Stimulated activated CD4-positive, alpha-beta T cell treated with anti-CD3 and anti-CD28 coated beads, Interleukin-1b, Interleukin-23, amount 100 ng/mL, for 1 hour (primary cell): ENCODE measurements at places on chromosomes 2 and 18.

DNA sequence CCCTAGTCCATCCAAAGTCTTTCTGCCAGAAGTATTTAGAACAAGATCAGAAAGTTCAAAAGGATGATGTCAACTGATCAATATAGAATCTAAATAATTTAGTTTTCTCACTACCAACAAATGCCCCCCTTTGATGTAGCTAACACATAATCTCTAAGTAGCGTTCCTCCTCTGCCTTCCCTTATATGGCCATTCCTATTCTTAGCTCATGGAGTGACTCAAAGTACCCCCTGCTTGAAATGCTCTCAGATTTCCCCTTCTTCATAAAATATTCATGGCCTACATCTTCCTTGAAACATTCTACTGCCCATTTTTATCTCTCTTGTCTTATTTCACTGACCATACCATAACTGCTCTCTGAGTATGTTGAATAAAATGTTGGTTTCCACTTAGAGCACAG, 151.5 kb downstream of the UPP2 start:
- DNase-seq, result no peak

GRCh38 chr18:54702686-54703085, 111.6 kb downstream of the DYNAP start:
- no peak for DNase-seq

DNA sequence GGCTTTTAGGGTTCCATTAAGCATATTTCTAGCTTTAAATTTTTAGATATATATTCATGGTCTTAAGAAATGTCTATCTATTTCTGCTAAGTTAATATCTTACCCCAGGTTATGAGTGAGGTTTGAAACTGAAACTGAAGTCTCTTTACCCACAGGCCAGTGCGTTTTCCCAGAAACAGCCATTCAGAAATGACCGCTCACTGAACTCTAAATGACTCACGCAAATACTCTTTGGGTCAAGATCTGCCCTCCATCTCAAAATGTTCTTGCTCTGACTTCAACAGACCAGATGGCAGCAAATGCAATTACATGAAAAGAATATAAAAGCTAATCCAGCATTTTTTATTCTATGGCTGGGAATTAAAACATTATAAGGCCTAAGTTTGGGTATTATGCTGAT, 315.2 kb downstream of the TDRD15 start:
- no peak for DNase-seq

DNA sequence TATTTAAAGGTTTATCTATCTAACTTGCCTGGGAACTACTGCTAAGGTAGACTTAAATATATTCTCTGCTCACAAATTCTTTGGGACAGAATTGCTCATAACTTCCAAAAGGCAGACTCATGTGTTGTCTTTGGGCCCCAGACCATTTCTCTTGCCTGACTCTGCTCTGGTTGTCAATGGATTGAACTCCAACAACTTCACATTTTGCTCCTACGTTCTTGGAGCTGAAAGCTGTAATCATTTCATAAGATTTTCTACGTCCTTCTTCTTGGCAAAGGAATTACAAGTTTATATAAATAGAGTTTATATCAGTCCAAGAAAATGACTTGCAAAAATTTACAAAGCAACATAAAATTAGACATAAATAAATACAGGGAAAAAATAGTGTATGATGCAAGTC, 32.9 kb upstream of the PPM1B start:
- no peak for DNase-seq

GRCh38 chr2:455913-456312, 168.0 kb upstream of the ALKAL2 start:
- no peak for DNase-seq

- no peak for DNase-seq
Observed at GRCh38 chr18:79413426-79413825, 17.7 kb downstream of the NFATC1 start.

GRCh38 chr2:68359889-68360288, 5.2 kb upstream of the PLEK start:
- DNase-seq, result no peak

DNA sequence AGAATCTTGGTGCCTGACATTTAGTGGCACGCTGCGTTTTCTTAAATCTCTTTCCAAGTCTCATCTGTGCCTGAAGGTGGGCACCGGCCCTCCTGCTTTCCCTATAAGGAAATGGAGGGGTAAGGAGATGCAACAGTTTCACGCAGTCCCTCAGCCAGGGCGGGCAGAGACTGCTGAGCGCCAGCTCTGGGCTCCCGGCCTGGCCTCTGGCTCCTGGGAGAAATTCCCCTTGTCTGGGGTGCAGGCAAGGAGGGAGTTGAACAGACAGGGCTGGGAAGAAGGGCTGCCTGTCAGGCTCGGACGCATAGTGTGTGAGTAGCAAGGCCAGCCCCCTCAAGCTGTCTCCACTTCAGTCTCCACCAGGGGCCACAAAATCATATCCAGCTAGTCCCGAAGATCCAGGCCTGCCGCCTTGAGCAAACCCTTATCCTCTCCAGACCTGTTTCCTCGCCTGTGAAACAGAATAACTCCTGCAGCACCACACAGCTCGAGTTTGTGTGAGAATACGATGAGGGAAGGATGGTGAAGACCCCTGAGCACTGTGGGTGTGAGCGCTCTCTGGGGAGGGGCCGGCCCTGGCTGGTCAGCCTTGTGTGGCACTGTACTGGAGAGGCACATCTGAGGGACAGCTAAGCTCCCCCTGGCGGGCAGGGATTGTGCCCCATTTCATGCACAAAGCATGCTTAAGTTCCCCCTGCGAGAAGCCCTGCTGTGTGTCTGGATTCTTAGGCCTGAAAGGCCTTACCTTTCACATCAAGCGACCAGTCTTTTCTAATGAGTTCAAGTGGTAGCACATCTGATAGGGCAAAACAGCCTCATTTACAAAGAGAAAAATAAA, 33.8 kb downstream of the SDC1 start:
- DNase-seq, result no peak

DNA sequence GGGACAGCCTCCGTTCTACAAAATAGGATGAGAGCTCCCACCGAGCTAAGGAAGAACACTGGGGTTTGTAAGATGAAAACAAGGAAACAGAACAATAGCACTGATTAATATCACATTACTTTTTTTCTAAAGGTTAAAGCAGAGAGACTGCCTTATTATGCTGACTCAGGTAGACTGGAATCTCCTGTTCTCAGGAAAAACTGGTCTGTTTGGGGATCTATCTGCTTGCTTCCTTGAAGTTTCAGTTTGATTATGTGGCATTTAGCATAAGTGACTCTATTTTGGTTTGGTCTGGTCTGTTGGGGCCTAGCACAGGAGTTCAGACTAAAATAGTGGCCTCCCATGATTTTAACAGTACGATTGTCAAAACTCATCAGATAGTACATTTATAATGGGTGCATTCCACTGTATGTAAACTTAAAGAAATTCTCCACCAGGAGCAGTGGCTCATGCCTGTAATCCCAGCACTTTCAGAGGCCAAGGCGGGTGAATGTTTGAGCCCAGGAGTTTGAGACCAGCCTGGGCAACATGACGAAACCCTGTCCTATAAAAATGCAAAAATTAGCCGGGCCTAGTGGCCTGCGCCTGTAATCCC, 64.1 kb upstream of the NDUFV2 start:
- DNase-seq, result no peak
